ENCODE measurements at places on chromosomes 16 and 17. TPM values are rescaled to one million over a fixed set of nuclear protein-coding genes. Genes with fewer than 3 reads are reported as not detected.

The ZNF469 gene
- total RNA-seq, result 6.8 TPM

DNA sequence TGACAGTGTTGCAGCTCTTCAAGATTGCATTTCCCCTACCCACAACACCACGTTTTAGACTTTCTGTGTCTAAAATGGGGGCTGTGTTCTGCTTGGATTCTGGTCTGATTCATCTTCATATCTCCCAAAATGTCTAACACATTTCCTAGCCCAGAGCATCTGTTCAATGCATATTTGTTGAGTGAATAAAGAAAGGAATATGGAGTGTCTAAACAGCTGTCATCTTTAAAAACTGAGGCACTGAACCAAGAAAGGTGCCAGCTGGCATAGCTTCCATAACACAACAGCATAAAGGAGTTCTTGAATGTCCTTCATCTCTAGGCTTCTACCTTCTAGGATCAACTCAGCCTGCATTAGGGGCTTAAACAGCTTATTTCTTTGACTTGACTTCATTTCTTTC is 67.4 kb downstream of the CDH11 start:
- peak; percentile 52 for DNase-seq

- no peak for DNase-seq
Observed at GRCh38 chr16:67342616-67343015, 16.0 kb downstream of the LRRC36 start.

GRCh38 chr16:54173490-54173889 is 113.1 kb downstream of the IRX3 start:
- no peak for DNase-seq
